RWPE1 (cell line): ENCODE measurements at places on chromosomes 6 and 20.

DNA sequence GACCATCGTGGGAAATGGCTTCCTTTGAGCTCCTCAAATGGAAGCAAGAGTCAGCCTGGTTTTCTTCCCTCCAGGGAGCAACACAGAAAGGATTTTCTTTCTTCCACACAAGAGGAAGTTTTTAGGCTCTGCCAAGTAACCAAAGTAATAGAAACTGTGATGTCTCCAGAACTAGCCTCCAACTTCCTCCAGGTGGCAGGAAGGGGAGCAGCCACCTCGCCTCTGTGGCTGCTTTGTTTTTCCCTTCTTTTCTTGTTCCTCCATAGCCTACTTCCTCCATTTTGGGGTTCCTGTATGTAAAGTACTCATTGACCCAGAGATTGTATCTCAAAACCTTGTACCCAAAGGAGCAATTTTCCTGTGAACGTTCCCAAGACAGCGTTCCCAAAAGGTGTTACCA is 32.7 kb upstream of the CCR6 start:
- DNase-seq: no peak

- DNase-seq: peak; percentile 94
Measured at GRCh38 chr6:133609415-133610226, 279.3 kb upstream of the TCF21 start.

DNA sequence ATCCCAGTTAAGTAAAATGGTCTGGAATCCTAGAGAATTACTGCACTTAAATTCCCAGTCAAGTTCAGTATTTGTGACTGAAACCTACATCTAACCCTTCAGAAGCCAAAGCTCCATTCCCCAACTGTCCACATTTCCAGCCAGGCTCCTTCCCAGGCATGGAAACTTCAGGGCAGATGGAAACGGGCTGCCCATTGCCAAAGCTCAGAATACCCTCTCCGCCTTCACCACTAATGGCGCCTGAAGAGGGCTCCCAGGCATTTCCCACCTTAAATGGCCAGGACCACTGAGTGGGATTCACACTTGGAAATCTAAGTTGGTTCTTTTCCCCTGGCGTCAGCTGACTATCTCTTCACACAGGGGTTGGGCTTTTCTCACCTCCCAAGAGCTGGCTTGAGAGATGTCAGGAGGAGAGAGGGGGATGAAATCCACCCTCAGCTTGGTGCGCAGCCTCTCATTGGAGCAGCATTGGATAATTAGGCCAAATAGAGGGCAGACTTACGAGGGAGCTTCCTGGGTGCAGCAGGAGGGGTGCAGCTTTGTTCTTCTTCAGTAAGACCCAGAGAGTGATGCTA is 82.9 kb downstream of the ANKRD60 start:
- no peak for DNase-seq

GRCh38 chr20:64225828-64226598 is 29.5 kb upstream of the PCMTD2 start:
- no peak for DNase-seq

DNA sequence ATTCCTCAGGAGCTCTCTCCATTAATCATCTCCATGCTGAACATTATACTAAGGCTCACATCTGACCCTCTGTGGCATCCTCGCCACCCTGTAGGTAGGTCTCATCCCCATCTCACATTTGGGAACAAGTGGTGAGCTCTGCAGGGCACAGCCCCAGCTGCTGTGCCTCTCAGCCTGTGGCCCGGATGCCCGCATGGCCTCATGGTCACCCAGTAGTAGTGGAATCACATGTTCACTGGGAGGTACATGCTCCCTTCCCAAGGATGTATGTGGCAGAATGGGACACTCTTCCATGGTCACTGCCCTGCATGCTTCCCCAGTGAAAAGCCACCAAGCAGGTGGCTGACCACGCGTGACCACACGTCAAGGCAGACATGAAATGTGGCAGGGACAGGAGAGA is 26.3 kb upstream of the APMAP start:
- DNase-seq: no peak

- no peak for DNase-seq
Measured at GRCh38 chr20:44593751-44594150, 11.4 kb downstream of the PKIG start.

DNA sequence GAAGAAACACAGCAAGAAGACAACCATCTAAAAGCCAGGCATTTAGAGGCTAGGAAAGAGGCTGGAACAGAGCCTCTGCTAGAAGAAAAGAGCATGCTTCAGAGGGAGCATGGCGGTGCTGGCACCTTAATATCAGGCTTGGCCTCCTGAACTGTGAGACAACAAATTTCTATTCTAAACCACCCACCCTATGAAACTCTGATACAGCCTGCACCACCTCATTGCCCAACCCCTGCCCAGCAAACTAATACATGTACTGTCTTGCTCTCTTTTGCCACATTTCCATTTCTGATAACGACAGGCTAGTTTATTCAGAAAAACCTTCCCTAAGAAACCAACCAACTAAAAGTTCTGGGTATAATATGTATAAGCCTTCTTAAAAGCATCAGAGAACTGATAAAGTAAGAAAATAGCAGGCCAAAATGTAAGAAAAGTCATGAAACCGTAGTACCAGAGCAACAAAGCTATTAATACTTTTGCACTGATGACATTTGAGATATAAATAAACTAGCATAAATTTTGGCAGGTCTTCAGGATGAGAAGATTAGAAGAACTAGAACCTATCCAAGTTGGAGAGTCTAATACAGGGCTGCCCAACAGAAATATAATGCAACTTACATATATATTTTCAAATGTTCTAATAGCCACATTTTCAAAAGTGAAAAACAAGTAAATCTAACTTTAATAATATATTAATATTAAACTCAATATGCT is 184.7 kb upstream of the HSF2 start:
- no peak for DNase-seq

DNA sequence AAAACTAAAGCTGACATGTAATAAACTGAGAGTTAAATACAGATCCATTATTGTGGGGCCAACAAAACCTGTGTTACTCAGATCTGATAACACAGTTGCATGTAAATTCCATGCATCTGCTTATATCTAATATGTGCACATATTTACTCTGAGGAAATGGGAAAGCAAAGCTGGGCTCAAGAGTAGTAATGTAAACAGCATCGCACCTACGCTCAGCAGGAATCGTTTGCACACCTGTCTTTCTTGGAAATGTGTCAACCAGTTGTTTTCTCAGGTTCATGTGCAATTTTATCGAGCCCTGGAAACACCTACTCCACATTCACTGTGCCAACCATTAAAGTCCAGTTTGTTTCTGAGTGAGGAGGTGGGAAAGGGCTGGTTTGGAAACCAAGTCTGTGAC is 80.3 kb upstream of the CNKSR3 start:
- DNase-seq: no peak

DNA sequence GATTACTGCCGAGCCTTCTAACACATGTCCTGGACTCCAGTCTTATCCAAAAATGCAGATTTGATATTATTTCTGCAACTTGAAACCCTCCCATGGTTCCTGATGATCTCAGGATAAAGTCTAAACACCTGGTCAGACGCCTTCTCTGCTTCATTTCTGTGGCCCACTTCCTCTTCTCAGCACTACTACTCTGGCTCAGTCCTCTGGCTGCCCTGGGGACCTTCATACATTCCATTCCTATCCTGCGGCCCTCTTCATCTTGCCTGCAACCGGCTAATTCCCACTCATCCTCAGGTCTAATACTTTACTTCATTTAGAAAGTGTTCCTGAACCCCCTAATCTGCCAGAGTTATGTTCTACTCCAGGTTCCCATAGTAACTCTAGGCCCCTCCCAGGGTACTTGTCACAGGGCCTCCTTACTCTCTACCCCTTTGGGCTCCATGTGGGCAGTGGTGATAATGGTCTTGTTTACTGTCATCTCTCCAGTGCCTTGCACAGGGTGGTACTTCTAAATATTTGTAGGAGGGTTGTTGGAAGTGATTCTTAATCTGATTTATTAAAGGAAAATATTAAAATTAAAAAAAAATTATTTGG is 18.9 kb downstream of the MAN1A1 start:
- no peak for DNase-seq

DNA sequence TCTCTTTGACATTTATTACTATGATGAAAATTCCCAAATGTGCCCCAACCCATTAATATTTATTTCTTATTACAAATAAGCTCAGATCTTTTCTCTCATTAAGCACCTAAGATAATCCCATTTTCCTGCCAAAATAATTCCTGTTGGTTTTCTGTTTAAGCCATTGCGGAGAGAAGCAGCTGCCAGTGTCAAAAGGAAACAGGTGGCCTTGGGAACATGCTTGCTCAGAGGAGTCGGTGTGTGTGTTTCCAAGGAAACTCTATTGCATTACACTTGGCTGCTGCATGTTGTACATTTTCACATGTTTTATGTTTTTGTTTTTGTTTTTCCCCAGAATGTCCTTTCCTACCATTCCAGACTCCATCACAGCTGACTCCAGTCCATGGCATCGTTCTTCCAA is 56.4 kb downstream of the CD24 start:
- no peak for DNase-seq

- DNase-seq: no peak
Measured at GRCh38 chr20:35907017-35907701, 47.1 kb downstream of the SCAND1 start.

DNA sequence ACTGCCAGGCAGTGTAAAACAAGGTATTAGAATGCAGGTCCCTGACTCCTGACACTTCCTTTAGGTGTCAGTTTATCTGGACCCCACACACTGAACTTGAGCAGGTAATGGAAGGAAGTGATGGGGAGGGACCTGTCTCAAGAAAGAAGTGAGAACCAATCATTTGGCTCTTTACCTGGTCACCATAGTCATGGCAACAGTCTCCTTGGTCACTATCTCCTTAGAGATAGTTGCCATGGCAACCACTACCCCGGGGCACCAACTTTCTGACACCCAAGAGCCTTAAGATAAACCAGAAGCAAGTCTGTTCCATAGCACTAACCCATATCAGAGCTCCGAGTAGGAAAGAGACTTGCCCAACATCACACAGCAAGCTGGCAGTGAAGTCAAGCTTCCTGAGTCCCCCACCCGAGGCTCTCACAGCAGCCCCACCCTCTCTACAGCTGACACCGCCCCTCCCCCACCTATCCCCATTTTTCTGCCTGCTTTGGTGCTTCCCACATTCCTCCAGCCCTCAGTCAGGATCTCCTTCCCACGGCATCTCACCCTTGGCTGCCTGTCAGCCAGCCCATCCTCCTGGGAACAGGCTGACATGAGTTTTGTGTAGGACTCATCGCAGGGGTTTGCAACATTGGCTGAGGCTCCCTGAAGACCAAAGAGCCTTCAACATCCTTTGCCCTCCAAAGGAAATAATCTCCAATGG is 16.3 kb upstream of the HM13 start:
- no peak for DNase-seq

- no peak for DNase-seq
Measured at GRCh38 chr6:166795879-166796278, 160.5 kb downstream of the RNASET2 start.

- no peak for DNase-seq
Measured at GRCh38 chr6:75149696-75150095, 56.2 kb downstream of the COL12A1 start.

GRCh38 chr20:258963-259362 is 1.4 kb downstream of the DEFB132 start:
- no peak for DNase-seq

- DNase-seq: no peak
Measured at GRCh38 chr20:22506827-22507226, 77.5 kb downstream of the FOXA2 start.

DNA sequence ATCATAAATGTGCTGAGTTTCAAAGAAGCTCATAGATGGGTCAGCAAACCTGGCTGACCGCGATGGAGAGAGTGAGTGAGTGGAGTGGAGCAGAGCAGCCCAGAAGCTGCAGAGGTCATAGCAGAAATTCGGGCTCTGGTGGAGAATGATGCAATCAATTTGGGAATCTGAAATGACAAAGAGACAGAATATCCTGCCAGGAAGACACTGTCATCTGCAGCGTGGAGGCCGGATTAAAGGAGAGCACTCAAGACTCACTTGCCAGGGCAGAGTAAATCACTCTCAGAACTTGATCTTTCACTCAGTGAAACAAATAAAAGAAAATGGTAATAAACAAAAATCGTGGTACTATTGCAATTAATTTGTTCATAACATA is 109.6 kb upstream of the RREB1 start:
- DNase-seq: no peak

GRCh38 chr6:167979436-167980139 is 17.9 kb upstream of the KIF25 start:
- DNase-seq: no peak

- peak; percentile 46 for DNase-seq
Measured at GRCh38 chr20:8756410-8756809, 312.5 kb upstream of the PLCB4 start.

GRCh38 chr6:827431-827830 is 134.5 kb upstream of the EXOC2 start:
- no peak for DNase-seq

GRCh38 chr6:148465670-148466069 is 123.0 kb downstream of the SASH1 start:
- DNase-seq: no peak

- no peak for DNase-seq
Measured at GRCh38 chr6:75528423-75528822, 34.8 kb upstream of the FILIP1 start.

GRCh38 chr20:37922016-37922415 is 19.1 kb downstream of the VSTM2L start:
- DNase-seq: no peak

DNA sequence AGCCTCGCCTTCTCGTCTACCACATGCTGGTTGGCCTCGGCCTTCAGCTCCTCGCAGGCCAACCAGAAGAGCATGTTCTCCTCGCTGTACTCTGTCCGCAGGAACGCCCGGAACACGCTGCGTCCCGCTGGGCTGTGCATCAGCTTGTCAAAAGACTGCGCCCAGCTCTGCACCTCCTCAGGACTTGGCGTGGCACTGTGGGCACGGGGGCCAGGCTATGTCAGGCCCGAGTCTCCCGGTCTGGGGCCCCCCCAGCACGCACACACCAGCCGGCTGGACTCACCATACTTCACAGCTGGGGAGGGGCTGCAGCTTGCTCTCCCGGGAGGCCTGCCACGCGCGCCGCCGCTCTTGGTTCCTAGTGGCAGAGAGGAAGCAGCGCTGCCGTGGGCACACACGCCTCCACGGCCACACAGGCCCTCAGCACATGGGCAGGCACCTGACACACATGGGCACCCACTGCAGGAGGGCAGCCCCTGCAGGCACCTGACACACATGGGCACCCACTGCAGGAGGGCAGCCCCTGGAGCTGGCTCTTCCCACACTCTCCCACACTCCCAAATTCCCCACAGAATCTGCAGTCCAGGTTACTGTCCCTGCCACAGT is 5.0 kb downstream of the RGS19 start:
- no peak for DNase-seq
